BE2C (cell line): ENCODE measurements at places on chromosomes 7 and 10.

DNA sequence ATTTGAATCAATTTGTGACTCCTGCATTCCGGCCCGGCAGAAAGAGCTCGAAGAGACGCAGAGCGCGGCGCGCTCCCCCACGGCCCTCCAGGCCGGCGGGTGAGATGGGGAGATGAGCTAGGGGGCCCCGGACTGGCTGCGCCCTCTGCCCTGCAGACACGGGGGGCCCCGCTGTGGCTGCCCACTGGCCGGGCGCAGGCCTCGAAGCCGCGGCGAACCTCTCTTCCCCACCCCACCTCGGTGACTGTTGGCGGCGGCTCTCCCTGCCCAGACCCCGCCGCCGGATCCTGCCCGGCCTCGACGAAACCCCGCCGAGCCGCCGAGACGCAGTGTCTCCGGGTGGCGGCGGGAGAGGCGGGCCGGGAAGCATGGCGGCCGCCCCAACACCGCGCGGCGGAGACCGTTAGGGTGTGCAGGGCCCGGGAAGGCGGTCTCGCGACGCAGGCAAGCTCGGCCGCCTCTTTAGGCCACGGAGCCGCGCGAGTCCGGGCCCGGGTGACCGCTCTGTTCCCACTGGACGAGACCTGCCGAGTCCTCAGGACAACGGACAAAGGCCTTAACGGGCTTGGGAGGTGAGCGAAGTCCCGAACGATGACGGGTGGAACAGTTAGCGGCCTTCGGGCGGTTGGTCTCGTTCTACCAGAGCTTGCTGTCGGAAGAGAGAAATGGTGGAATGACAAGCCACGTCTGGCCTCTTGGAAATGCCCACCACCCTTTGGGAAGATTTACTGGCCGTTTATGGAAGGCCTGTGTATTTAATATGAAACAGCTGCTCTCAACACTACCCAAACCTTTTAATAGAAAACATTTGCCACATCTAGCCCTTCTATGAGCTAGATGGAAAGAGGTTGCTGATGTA, 24.3 kb downstream of the NUP42 start:
- no peak for DNase-seq

GRCh38 chr7:51141451-51142003, 175.1 kb downstream of the COBL start:
- no peak for DNase-seq

DNA sequence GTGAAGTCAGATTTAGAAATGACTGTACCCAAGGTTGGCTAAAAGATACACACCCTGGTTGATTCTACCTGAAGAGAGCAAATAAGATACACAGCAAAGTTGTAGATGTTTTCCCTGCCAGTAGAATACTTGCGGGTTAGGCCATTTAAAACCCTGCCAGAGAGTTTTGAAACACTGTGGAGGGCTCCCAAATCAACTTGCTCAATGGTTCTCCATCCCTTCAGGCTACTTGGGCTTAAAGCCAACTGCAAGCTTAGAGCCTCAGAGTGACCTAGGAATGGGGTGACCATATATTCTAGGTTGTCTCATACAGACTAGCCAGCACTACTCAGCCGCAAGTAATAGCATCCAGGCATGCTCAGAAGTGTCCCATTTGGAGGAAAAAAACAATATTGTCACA, 10.0 kb downstream of the CAV1 start:
- no peak for DNase-seq

DNA sequence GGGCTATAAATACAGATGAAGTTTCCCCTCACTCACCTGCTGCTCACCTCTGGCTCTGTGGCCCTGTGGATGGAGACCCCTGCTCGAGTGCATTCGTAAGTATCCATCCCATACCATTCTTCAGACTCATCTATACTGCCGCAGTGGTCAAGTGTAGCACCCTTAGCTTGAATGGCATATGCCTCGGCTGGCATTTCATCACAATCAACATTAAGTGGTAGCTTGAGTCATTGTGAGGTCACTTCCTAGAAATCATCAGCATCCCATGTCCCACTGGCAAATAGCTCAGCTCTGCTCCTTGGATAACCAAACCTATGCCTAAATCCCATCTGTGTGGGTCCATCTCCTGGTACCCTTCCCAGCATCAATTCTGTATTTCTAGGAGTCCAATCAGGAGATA, 38.2 kb downstream of the MDH2 start:
- DNase-seq: no peak

DNA sequence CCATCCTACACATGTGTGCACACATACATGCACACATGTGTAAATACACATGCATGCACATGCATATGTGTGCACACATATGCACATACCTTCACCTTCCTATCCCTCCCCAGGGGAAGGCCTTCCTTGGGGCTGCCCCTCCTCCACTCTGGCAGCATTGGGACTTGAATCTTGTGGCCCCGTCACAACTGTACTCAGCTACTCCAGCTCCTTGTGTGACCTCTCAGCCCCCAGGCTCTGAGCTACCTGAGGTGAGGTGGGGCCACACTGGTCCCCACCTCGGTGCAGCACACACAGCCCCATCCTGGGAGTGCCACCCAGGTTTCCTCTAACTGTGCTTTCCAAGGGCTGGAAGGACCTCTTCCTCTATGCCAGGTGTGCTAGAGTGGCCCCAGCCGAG, 116.0 kb downstream of the LHPP start:
- DNase-seq: no peak

DNA sequence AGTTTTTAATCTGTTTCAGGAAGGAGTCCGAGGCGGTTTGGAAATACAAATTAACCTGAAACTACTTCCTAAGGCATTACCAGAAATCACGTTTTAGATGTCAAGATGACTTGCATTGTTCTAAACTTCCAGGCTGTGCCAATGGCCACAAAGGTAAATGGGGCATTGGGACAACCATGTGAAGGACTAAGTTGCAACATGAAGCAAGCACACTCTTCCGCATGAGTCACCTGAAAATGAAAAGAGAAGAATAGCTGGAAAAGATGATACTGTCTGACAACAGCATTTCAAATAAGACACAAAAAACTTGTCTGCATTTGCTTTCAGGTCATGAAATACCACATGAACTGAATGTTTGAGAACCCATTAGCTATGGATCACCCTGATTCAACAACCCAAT, 262.1 kb downstream of the AHR start:
- DNase-seq: no peak

- no peak for DNase-seq
These were observed 113.4 kb upstream of the CDK1 start for GRCh38 chr10:60664859-60665258.

DNA sequence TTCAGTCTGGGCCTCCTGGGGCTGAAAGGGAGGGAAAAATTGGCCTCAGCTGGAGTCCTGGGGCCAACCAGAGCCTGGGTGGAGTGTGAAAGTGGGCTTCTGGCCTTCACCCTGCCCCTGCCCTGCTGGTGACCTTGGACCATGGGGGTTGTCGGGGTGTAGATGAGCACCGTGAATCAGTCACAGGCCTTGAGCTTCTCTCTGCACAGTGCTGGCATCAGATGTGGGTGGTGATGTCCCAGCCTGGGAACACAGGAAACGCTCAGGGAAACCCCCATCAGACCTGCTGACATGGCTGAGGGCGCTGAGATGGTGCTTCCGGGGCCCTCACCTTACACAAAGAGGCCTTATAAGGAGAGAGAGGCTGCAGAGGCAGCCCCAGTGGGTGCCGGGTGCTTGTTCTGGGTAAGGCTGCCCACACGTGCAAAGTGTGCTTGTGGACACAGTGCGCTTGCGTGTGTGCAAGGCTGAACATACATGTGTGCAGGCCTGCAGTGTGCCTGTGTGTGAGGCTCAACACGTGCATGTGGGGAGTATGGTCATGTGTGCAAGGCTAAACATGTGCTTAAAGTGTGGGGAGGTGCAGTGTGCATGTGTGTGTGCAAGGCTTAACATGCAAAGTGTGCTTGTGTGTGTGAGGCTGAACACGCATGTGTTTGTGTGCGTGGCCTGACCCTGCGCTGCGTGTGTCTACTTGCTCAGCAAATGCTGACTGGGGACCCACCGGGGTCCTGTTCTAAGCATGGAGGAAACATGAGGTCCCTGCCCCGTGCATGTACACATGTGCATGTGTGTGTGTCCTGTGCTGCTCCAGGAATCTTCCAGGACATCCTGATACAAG, 6.5 kb downstream of the ARPC1B start:
- no peak for DNase-seq

DNA sequence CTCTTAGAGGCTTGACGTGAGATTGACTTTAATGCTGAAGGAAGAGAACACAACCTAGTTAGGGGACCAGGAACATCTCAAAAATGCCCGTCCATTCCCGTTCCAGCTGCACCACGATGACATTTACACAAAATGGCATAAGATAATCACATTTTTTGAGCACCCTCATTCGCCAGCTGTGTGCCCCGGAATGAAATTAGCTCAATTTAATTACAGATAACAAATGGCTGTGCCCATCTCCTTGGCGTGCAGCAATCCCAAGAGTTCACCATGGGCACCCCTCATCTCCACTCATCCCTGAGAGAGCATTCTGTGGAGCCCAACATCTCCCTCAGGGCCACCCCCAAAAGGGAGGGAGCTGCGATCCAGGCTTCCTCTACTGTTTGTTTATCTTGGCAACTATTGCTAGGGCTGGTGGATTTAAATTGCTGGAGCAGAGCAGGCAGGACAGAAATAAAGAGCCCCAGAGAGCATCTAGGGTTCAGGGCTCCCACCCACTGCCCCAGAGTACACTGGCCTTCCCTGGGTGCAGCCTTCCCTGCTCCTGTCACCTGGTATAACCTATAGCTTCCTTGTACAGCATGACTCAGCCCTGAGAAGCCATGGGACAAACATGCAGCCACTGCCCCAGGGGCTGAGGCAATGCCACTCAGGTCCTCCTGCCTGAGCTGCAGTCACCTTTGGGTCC, 263.5 kb downstream of the ZEB1 start:
- peak; percentile 56 for DNase-seq

GRCh38 chr7:1844336-1844950, 174.4 kb downstream of the ELFN1 start:
- peak; percentile 23 for DNase-seq

GRCh38 chr10:1410469-1411395, 326.6 kb downstream of the ADARB2 start:
- DNase-seq: no peak

GRCh38 chr10:116671274-116671926, 50.6 kb downstream of the PNLIPRP2 start:
- DNase-seq: no peak

DNA sequence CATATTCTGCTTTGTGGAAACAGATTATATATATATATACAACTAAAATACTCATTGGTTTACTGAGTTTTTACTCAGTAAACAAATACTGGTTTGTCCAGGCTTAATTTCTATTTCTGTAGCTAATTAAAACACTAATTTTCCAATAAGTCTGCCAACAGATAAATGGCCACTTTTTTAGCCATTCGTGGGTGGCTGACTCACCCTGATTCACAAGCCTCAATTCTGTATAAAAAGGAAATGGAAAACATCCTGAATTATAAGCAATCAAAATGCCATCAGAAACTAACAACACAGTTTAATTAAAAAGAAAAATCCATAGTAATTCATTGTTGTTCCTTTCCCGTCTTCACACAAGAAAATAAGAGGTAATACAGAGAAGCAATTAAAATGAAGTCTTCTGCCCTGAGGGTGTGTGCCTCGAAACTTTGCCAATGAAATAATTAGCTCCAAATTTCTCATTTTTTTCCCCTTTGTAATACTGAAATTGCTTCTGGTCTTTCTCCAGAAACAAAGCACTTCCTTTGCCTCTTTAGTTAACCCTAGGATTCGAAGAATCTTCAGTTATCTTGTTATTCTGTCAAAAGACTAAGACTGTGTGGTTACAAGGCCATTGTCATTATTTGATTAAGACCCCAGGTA, 118.7 kb upstream of the PTN start:
- no peak for DNase-seq

GRCh38 chr10:128922172-128922571, 544.9 kb upstream of the MGMT start:
- DNase-seq: no peak

DNA sequence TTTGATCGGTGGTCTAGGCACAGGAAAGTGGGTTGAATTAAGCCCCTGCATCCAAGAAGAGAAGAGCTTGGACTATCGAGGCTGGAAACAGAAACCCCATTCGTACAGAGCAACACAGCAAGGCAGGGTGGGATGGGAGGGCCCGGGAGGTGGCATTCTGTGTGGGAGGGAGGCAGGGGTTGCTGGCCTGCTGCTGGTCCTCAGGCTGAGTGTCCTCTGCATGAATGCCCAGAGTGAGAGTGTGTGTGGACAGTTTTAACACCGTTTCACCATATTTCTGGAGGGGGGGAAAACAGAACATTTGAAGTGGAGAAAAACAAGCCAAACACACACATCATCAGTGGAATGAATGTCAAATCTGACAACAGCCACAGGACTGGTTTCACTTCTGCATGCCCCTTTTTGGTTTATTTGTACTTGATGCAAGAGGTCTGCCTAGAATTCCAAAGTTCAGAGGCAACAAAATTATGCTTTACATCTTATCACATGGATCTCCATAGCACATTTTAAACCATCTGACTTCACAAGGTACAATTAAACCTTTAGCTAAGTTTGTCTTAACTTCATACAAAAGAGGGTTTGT, 11.1 kb upstream of the ENO4 start:
- DNase-seq: no peak

GRCh38 chr7:131011432-131011742, 277.4 kb upstream of the KLF14 start:
- DNase-seq: no peak
